Psoas muscle (tissue), 8 donors: ENCODE measurements at places on chromosomes 2 and 18. TPM values are rescaled to one million over a fixed set of nuclear protein-coding genes. Genes with fewer than 3 reads are reported as not detected.

DNA sequence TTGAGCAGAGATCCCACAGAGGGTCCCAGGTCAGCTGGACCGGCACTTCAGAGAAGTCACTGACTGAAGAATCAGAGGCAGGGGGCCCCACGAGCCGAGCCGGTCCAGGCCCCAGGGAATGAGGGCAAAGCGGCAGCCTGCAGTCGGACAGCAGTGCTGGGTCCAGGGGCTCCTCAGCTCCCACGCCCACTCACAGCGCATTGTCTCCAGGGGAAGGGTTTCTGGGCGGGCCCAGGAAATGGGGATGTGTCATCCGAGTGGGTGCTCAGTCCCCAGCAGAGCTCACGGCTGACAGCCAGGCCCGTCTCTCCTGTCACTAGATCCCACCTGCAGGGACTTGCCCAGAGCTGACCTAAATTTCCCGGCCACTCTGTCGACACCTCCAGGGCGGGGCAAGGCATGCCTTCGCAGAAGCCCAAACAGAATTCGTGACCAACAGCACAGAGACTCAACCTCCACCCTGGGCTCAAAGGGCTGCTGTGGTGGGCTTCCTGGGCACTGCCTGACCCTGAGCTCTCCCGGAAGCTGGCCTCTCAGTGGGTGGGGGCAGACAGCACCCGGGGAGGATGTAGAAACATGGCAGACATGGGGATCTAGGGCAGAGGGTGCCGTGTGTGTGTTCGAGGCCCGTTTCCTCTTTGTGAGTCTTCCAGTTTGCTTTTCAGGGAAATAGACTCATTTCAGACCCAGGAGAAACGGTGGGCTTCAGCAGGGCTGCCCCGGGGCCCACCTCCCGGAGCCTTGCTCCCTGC, 42.1 kb upstream of the TAF1B start:
- peak; percentile 69 for DNase-seq

DNA sequence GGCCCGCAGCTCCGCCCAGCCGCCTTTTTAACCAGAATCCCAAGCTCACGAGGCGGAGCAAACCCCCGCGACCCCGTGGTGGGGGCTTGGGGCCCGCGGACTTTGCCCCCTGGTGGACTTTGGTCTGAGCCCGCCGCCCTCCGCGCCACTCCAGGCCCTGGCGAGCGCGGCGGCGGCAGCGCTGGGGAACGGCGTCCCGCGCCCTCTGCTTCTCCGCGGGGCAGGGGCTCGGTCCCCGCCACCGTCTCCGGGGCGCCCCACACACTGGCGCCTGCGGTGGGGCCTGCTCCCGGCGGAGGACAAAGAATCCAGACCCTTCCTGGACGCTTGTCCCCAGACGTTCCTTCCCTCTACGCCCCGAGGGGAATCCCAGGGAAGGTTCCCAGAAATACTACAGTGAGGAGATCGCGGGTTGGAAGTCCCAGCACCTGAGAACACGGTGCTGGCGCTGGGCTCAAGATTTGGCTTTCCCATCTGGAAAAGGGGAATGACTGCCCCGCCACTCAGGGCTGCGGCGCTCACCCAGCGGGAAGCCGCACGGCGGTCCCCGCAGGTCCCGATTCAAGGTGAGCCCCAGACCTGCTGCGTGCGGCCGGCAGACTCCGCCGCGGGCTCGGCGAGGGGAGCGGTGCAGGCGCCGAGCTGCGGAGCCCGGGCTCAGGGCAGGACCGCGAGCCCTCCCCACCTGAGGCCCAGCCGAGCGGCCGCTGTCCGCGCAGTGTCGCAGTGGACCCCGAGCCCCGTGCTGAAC, at the start of gene HAAO:
HAAO (minus strand) TSS at position 1 of the 751 bp plus-strand sequence. CDS start 47 bp downstream, outside the sequence.
- DNase-seq: peak; percentile 63

VIL1 gene
- not detected for total RNA-seq

DNA sequence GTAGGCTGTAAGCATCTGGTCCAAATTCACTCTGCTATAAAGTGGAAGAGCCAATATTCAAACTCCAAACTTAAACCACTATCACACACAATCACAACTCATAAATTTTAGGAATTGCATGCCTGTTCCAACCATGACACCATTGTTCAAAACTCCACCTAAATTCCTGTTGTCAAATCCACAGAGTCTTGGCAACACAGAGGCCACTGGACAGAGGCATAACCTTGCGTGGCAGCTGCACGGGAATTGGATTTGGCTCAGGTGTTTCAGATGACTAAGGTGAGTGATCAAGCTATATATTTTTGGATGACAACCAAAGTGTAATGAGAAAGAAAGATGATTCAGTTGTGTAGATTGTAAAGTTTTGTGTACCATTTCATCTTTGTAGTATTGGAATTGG, 422.7 kb upstream of the TNP1 start:
- no peak for DNase-seq

GRCh38 chr2:109270505-109271312, 141.7 kb downstream of the SH3RF3 start:
- DNase-seq: no peak
